ENCODE measurements at places on chromosomes 12 and 14.

GRCh38 chr12:16027002-16027401 lies 115.9 kb downstream of the DERA start:
- no peak for DNase-seq

GRCh38 chr14:97640031-97640430 lies 842.8 kb downstream of the VRK1 start:
- DNase-seq: no peak

DNA sequence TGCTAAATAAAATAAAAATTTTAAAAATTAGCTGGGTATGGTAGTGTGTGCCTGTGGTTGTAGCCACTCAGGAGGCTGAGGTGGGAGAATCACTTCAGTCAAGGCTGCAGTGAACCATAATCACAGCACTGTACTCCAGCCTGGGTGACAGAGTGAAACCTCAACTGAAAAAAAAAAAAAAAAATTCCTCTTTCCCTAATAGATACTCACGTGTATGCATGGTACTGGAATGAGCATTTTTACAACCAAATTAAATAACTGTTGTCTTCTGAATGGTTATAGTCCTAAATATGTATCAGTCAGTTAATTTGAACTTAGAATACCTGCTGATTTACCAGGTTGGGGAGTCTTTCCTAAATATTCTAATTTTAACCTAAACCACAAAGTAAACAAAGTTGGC lies 98.3 kb upstream of the ATF1 start:
- no peak for DNase-seq

- no peak for DNase-seq
Observed at GRCh38 chr12:78086553-78087362, 256.1 kb downstream of the NAV3 start.

GRCh38 chr14:67934087-67934486 lies 114.5 kb downstream of the RAD51B start:
- peak; percentile 51 for DNase-seq

GRCh38 chr12:113244478-113244958 lies 23.3 kb downstream of the TPCN1 start:
- no peak for DNase-seq

DNA sequence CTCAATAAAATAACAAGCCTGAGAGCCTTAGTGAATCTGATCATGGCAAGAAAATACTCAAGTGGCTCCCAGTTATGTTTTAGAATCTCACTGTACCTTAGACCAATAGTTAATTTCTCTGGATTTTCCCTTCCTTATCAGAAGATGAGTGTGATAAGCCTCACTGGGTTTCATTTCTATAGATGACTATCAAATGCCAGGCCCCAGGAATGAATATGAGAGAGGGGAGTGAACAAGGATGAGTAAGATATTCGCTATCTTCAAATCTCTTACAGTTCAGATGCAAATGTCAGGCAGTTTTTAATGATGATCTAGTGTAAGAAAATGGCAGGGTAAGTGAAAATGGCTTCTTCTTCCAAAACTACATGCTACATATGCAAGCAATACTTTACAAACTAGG lies 26.1 kb upstream of the OR10P1 start:
- no peak for DNase-seq

DNA sequence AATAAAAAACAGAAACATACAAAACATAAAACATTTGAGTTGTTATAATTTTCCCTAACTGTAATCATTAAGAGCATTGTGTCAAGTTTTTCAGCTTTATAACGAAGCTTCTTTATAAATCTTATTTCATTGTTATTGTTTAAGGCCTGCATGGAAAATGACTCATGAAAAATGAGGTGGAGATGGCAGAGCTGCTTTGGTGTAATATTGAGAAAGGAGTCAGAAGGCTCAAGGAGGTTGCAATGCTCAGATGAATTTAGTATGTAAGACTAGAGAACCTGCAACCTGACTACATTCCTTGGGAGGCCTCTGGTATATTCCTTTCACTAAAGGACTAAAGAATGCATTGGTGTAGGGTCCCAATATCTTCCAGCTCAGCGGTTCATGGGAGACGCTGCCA lies 61.5 kb downstream of the TMEM30B start:
- no peak for DNase-seq

- no peak for DNase-seq
Observed at GRCh38 chr12:47160316-47161244, 80.8 kb upstream of the AMIGO2 start.

DNA sequence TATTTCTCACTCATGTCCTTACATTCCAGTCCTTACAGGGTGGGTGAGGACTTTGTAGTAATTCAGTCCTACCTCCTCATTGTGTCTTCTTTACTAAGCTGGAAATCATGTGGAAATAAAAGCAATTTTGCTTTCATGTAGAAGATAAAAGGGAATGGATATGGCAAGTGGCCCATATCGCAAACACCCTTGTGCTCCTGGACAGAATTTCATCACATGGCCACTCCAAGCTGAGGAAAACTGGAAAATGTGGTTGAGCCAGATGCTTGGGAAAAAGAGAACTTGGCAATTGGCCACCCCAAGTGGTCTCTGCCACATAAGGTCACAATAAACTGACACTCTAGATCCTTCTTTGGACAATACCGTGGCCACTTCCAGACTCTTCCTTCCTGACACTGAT lies 64.2 kb upstream of the IFNG-AS1 start:
- no peak for DNase-seq

DNA sequence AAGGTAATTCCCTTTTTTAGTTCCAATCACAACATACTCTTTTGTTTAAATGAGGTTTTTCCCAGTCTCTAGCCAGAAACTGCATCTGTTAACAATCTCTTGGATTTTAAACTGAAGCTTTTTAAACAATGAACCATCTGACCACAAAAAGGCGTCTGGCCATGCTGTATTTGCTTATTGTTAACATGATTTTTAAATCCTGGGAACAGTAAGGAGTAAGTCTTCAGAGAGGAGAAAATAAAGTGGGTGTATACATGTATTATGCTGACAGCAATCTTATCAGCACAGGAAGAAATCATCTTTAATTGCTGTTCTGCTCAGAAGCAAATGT lies 106.2 kb downstream of the DAAM1 start:
- no peak for DNase-seq

DNA sequence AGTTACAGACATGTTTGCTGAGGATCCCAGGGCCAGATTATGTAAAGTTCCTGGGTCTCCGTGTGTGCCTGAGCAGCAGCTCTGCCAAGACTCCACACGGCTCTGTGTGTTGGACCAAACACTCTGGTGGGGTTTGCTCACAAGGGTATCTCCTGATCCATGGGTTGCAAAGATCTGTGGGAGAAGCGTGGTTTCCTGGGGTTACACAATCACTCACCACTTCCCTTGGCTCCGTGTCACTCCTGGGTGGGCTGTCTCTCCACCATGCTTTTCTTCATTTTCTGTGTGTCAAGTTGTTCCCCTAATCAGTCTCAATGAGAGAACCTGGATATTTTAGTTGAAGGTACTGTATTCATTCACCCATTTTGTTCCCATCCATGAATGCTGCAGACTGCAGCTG lies 1088.8 kb downstream of the FSCB start:
- no peak for DNase-seq

DNA sequence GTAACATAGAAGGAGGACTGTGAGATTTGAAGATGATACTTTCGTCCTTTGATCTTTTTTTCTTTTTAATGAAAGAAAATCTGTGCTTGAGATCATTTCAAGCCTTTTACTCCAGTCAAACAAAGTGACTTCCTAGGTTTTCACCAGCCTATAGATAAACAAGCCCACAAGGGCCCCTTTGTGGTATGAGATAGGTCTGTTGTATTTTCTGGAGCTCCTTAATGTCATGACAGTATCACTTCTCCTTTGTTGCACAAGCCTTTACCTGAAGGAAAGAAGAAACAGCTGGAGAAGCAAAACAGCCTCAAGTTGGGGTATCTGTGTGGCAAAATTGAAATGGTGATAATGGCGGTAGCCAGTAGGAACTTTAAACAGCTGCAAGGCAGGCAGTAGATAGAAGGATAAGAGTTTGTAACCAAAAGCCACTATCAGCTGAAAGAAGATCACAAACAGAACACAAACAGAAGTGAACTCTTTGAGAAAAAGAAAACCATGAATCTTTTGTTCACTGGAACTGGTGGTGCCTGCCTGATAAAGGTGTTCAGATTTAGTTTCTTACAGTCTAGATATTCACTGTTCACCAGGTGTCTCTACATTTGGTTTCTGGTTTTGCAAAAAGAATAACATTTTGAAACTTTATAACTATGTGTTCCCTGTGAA lies 96.8 kb downstream of the LGR5 start:
- DNase-seq: no peak

DNA sequence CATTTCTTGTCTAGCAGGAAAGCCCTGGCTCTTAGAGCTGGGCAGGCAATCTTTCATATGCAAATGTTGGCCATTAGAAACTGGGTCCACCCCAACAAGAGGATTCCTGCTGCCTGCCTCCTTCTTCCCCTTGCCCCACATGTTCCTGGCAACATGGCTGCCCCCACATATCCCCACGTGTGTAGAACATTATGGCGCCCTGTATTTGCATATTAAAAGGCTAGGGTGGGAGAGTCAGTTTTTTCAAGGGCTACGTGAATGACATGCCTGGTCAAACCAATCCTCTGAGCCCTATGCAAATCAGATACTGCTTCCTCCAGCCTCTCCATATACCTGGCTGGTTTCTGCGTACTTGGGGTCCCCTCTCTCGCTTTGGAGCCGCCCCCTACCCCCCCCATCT lies 514.0 kb downstream of the FUT8 start:
- no peak for DNase-seq

GRCh38 chr12:92158796-92159439 lies 13.3 kb upstream of the BTG1 start:
- no peak for DNase-seq

DNA sequence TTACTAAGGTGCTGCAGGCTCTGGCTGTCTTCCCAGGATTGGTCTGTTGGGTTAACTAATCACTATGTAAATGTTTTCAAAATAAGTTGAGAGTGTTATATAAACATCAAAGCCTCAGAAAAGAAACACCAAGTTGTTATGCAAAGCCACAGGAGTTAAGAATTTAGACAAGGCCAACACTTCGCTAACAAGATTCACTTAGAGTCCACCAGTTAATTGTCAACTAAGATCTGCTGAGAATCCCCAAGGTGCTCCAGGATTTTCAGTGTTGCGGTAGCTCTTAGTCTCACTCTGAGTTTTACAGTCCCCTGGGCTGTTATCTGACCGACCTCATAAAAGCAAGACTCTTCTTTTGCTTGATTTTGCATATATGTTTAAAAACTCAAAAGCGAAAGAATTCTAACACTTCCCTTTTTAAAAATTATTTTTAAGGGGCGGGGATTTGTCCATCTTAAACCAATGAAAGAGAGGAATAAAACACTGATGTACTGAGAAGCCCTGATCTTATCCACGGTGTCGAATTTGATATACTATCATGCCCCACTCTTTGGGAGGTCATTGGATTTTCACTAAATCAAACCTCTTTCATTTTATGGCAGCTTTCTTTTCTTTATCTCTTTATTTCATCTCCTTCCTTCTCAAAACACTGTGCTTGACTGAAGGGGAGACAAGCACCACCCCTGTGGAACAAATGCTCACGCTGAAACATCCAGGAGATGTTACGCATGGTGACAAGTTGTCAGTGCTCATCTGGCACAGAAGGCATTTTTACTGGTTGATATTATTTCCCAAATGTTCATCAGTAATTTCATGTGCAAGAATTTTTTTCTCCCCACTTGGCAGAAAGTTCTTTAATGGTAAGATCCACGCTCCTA lies 7.0 kb downstream of the NIN start:
- no peak for DNase-seq

DNA sequence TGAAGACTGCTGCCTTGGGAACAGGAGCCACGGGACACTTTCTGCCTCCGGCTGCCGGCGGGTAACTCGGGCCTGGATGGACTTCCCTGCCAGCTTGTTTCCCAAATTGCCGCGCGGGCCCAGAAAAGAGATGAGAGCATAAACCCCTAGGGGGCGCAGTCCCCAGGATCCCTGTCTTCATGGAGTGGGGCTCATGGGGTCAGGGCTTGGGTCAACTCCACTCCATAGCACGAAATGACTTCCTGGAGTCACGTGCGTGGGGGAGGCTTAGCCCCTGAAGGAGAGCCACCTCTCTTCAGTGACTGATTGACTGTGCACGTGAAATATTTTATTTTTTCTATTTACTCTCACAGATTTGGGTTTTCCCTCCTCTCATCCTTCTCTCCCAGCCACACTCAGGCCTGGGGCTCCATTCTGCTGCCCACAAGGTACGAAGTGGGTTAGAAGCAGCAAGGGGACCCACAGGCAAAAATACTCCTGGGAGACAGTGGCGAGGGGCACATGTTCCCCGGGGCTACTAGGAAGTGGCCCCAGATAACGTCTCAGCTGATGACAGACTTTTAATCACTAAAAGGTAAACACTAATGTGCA lies 10.0 kb downstream of the PGF start:
- DNase-seq: no peak

DNA sequence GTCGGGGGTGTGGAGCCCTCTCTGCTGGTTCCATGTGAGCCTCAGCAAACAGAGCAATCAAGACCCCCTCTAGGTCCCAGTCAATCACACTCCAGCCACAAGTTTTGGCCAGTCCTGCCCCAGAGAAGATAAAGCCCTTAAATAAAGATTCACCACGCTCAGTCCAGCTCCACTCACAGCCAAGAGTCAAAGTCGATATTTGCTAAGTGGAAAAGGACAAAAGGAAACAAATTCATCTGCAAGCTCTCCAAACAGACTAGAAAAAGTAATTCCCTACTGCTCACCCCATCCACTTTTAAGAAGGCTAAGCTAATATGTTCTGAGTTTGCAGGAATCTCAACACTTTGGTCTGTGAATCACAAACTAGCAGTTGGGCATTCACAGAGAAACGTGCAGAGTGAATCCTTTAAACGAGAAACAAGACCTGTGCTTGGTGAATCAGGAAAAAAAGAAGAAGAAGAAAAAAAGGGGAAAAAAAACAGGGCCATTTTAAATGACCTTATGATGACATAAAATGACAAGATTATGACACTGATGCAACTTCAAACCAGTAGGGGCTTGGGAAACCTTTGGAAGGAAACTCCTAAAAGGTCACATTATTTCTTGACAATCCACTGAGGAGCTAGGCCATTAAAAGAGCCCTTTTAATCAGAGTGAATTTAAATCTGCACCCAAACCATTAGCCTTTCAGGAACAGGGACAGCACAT lies 41.8 kb upstream of the FOXN3 start:
- DNase-seq: no peak

DNA sequence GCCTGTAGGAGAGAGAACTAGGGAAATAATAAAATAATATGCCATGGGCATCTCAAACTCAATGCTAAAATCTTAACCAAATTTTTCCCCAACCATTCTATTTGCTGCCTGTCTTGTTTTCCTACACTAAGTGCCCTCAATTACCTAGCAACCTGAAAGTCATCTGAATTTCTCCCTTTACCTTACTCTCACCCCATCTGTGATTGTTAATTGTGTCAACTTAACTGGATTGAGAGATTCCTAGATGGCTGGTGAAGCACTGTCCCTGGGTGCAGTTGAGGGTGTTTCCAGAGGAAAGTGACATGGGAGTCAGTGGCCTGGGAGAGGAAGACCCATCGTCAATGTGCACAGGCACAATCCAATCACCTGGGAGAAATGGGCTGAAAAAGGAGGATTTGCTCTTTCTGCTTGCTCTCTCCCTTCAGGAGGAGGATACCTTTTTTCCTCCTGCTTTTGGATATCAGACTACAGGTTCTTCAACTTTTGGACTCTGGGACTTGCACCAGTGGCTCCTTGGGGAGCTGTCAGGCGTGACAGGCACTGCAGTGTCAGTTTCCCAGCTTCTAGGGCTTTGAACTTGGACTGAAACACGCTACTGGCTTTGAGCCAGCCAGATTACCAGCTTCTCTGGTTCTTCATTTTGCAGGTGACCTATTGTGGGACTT lies 100.1 kb downstream of the PPP1R12A start:
- no peak for DNase-seq

Data from NCI-H187 treated with DMSO at 0.1 percent for 48 hours (cell line).